Neural progenitor cell (in vitro differentiated cells): ENCODE measurements at places on chromosomes 12 and 14. TPM values are rescaled to one million over a fixed set of nuclear protein-coding genes. Genes with fewer than 3 reads are reported as not detected.

ETFBKMT gene
- total RNA-seq = 1.5 and 2.7 TPM in 2 replicates

GYS2 gene
- not detected in 2 replicates for total RNA-seq

TMEM63C gene
- 1.1 and 1.5 TPM in 2 replicates for total RNA-seq

EXOC3L4 gene
- not detected in 2 replicates for total RNA-seq

CMTM5 gene
- 4.3 and 6.9 TPM in 2 replicates for total RNA-seq

GLIPR1L1 gene
- total RNA-seq = not detected in 2 replicates

HOXC11 gene
- total RNA-seq = not detected in 2 replicates

STAC3 gene
- 1.1 and 5.1 TPM in 2 replicates for total RNA-seq

FZD10 gene
- 0.11 and 0.81 TPM in 2 replicates for total RNA-seq

ARID4A gene
- 12.6 and 24.1 TPM in 2 replicates for total RNA-seq

ASIC1 gene
- total RNA-seq = 2.5 and 5.6 TPM in 2 replicates

ANG gene
- 0.99 TPM in 1 of 2 replicates, not detected in the other for total RNA-seq

CPNE6 gene
- not detected in 2 replicates for total RNA-seq

GPR68 gene
- 0.84 TPM in 1 of 2 replicates, not detected in the other for total RNA-seq

SERPINA9 gene
- not detected in 2 replicates for total RNA-seq

IL23A gene
- total RNA-seq = 0.31 and 1.5 TPM in 2 replicates

TRPV4 gene
- 0.56 and 2.8 TPM in 2 replicates for total RNA-seq

SMCO2 gene
- not detected in 2 replicates for total RNA-seq

ZNF740 gene
- 38.4 and 40.4 TPM in 2 replicates for total RNA-seq

PUS7L gene
- total RNA-seq = 23.4 and 42.6 TPM in 2 replicates

PIANP gene
- total RNA-seq = 0.32 and 1.7 TPM in 2 replicates

KLRG1 gene
- total RNA-seq = 4.7 and 26.9 TPM in 2 replicates

TRHDE gene
- total RNA-seq = 0.22 and 4.5 TPM in 2 replicates

ARG2 gene
- total RNA-seq = 91.8 and 92.4 TPM in 2 replicates

PKP2 gene
- total RNA-seq = 10.6 and 11.1 TPM in 2 replicates

PDE3A gene
- total RNA-seq = 0.22 and 0.47 TPM in 2 replicates

AGAP2 gene
- 1.7 and 2.7 TPM in 2 replicates for total RNA-seq

BCL11B gene
- total RNA-seq = 1.3 and 1.5 TPM in 2 replicates

MYO1A gene
- total RNA-seq = 0.19 TPM in 1 of 2 replicates, not detected in the other

RNASE4 gene
- total RNA-seq = 2.0 and 2.1 TPM in 2 replicates

PLXNC1 gene
- 13.4 and 16.7 TPM in 2 replicates for total RNA-seq

SYNE3 gene
- 0.03 and 0.06 TPM in 2 replicates for total RNA-seq

RTN1 gene
- 7.7 and 18.6 TPM in 2 replicates for total RNA-seq

ZFHX2 gene
- total RNA-seq = 0.90 and 2.2 TPM in 2 replicates

KLRC2 gene
- not detected in 2 replicates for total RNA-seq

OTX2 gene
- 453 and 513 TPM in 2 replicates for total RNA-seq

RNF31 gene
- 28.8 and 38.3 TPM in 2 replicates for total RNA-seq

TTC9 gene
- 3.5 and 3.7 TPM in 2 replicates for total RNA-seq

C14orf39 gene
- 3.0 and 6.2 TPM in 2 replicates for total RNA-seq

DTX1 gene
- total RNA-seq = 0.49 and 5.2 TPM in 2 replicates
